ENCODE measurements at places on chromosomes 16 and 17. TPM values are rescaled to one million over a fixed set of nuclear protein-coding genes. Genes with fewer than 3 reads are reported as not detected.

CDIPT gene
- total RNA-seq: 103 TPM

TUBG1 gene
- total RNA-seq: 148 TPM

- DNase-seq: no peak
Measured at GRCh38 chr16:26139884-26140283, 448.1 kb downstream of the HS3ST4 start.

GRCh38 chr17:81680150-81680549 lies 3.4 kb downstream of the ARL16 start:
- no peak for DNase-seq

DNA sequence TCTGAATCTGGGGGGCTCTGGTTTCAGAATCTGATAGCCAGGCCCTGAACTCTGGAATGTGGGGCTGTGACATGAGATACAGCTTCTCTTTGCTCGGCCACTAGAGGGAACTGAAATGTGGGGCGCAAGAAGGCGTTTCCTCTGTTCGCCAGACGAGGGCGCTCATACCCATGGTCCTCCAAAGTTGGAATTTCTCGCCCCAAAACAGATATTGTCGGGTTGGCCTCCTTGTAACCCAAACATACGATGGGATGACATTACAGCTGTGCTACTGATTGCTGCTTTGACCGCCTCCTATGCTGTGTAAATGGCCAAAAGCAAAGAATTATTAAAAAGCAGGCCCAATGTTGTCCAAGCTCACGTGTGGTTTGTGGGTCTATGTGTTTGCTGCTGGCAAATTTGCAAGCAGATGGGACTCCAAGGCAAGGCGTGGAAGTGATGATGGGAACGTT lies 13.1 kb upstream of the MSI2 start:
- DNase-seq: peak; percentile 56

- DNase-seq: no peak
Measured at GRCh38 chr16:55901566-55902217, 26.5 kb upstream of the CES5A start.
